Activated effector memory CD4-positive, alpha-beta T cell treated with Interleukin-2 at 50 U/mL for 16 hours (primary cell): ENCODE measurements at places on chromosomes 16 and 17.

GRCh38 chr16:67400901-67401300 is 7.6 kb upstream of the TPPP3 start:
- no peak for DNase-seq

- DNase-seq = no peak
Measured at GRCh38 chr16:56617212-56618085, 8.1 kb upstream of the MT1E start.

DNA sequence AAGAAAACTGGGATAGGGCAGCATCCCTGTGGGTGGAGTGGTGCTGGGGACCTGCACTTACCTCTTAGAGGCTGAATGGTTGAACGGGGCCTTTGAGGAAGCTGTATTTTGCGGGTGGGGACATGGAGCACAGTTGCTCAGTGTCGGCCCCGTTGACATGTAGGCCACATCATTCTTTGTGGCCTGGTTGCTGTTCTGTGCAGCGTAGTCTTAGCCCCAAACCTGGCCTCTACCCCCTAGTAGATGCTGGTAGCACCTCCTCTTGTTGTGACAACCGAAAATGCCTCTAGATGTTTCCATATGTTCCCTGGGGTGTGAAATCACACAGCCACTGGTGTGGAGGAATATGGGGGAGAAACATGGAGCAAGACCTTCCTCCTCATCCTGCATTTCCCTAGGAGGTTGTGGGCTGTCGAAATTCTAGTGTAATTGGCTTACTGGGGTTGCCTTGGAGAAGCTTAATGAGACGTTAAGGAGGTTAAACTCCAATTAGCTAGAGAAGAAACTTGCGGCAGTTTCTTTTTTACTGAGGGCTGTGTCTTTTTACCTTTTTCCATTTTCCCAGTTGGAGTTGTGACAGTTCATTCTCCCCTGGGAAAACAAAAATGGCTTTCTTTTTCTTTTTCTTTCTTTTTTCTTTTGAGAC is 9.4 kb downstream of the ABCC1 start:
- DNase-seq = no peak

GRCh38 chr16:54878301-54878700 is 52.4 kb upstream of the IRX5 start:
- no peak for DNase-seq

DNA sequence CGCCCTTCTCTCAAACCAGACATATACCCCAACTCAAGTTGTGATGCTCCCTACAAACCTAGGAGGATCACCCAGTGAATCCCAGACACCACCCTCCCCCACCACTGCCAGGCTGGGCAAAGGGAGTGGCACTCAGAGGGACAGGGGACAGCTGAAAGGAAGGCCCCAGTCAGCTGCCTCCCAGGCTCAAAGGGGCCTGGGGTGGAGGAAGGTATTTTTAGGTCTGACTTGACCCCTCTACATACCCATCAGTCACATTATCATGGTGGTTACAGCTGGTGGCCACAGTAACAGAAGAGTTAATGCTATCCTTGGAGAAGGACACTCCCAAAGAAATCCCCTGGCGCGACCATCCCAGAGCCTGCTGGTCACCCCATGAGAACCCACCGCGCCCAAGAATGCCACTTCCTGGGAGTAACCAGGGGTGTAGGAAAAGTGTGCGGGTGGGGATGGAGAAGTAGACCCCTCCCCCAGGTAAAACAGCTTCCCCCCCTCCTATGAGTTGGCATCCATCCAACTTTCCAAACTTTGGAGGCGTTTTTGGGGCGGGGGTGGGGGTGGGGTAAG is 1.1 kb downstream of the CACNB1 start:
- no peak for DNase-seq

- no peak for DNase-seq
Measured at GRCh38 chr16:80910434-80910833, 96.3 kb downstream of the CMC2 start.

GRCh38 chr16:49493836-49494235 is 120.2 kb downstream of the C16orf78 start:
- no peak for DNase-seq

GRCh38 chr16:63922560-63922959 is 1199.3 kb downstream of the CDH11 start:
- no peak for DNase-seq

GRCh38 chr17:43456661-43457361 is 27.0 kb upstream of the DHX8 start:
- no peak for DNase-seq

GRCh38 chr17:10109146-10109545 is 89.3 kb downstream of the GAS7 start:
- no peak for DNase-seq

DNA sequence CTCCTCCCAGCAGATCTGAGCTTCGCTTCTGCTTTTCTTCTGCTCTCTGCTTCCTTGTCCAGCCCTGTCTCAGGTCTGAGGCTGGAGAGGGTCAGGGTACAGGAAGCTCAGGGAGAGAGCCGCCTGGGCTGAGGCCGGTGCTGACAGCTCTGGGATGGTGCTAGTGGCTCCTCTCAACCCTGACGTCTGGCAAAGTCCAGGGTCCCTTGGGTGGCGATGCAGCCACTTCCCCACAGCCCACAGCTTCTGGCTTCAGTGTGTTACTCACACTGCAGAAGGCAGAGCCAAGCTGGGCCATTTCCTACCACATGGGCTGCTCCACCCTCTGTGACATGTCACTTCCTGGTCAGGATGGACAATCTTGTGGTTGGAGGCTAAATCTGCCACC is at the start of gene CD300C:
Gene CD300C (minus strand): TSS at position 273 of the 388 bp plus-strand sequence. CDS start 333 bp downstream, outside the sequence.
- no peak for DNase-seq
